ENCODE measurements at places on chromosomes 4 and X. TPM values are rescaled to one million over a fixed set of nuclear protein-coding genes. Genes with fewer than 3 reads are reported as not detected.
A peak's percentile ranks its signal among the peaks of the same experiment; 100 is the strongest.

Gene SSX3
- not detected for total RNA-seq

GRCh38 chr4:126012691-126013290 is 698.0 kb downstream of the FAT4 start:
- no peak for DNase-seq

- DNase-seq: no peak
Observed at GRCh38 chrX:123455693-123456092, 271.6 kb downstream of the GRIA3 start.

Gene PAGE1
- not detected for total RNA-seq

DNA sequence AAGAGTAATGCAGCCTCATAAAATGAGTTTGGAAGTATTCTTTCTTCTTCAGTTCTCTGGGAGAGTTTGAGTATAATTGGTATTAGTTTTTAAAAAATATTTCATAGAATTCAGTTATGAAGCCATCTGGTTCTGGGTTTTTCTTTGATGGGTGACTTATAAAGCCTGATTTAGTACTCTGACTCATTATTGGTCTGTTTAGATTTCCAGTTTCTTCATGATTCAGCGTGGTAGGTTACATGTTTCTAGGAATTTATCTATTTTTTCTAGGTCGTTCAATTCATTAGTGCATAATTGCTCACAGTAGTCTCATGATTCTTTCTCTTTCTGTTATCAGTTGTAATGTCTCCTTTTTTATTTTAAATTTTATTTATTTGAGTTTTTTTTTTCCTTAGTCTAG is 111.2 kb downstream of the CEP44 start:
- DNase-seq: no peak

DNA sequence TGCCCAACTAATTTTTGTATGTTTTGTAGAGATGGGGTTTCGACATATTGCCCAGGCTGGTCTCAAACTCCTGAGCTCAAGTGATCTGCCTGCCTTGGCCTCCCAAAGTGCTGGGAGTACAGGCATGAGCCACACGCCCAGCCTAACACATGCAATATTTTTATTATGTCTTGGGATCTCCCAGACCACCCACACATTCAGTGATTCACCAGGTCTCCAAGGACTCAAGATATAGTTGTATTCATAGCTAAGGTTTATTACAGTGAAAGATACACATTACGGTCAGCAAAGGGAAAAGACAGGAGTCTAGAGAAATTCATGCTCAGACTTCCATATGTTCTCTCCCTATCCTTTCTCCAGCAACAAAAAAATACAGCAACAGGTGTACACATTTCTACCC is 25.5 kb upstream of the FAM120C start:
- no peak for DNase-seq

- DNase-seq: peak; percentile 79
Observed at GRCh38 chr4:6938237-6938636, 28.6 kb downstream of the TBC1D14 start.

GRCh38 chr4:105483840-105484239 is 10.0 kb upstream of the PPA2 start:
- DNase-seq: no peak

DNA sequence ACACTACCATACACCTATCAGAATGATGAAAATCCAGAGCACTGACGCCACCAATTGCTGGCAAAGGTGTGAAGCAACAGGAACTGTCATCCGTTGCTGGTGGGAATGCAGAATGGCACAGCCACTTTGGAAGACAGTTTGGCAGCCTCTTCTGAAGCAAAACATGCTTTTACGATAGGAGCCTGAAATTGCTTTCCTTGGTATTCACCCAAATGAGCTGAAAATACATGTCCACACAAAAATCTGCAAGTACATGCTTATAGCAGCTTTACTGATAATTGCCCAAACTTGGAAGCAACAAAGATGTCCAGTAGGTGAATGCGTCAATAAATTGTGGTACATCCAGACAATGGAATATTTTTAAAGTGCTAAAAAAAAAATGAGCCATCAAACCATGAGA is 322.8 kb upstream of the FAT1 start:
- DNase-seq: no peak

Gene LIN54
- 7.4 TPM for total RNA-seq

GRCh38 chrX:69387567-69388487 is 116.3 kb upstream of the NALF2 start:
- DNase-seq: peak; percentile 71

- no peak for DNase-seq
Observed at GRCh38 chr4:81040012-81040659, 9.6 kb downstream of the BMP3 start.

DNA sequence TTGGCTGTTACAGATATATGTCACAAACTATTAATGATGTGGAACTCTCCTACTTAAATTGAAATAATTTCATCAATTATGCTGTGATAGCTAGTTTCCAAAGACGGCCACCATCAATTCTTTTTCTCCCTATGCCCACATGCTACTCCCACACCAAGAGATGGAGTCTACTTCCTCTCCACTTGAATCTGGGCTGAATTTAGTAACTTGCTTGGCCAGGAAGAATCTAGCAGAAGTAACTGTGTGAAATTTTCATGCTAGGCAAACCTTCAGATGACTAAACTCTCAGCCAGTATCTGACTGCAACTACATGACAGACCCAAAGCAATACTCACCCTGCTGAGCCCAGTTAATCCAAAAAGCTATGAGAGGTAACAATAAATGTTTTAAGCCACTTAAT is 3.2 kb downstream of the SEPSECS start:
- no peak for DNase-seq

GRCh38 chrX:110015032-110015431 is 12.1 kb downstream of the TMEM164 start:
- DNase-seq: no peak

DNA sequence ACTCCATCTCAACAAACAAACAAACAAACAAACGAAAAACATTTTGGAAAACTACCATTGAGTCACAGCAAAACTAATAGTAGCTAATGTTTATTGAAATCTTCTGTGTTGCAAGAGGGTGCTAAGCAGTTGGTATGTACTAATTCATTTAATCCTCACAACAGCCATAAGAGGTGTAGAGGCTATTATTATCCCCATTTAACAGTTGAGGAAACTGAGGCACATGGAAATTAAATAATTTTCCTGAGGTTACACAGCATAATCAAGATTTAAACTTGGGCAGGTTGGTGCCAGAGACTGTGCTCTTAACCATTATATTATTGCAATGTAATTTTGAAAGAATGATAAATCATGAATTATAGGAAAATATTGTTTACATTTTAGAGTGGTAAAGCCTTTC is 17.5 kb upstream of the RHOH start:
- no peak for DNase-seq

Gene PCDH19
- 0.40 TPM for total RNA-seq

GRCh38 chr4:15753786-15754185 is 24.3 kb upstream of the CD38 start:
- peak; percentile 85 for DNase-seq

Gene SLC10A4
- not detected for total RNA-seq

- DNase-seq: no peak
Observed at GRCh38 chrX:40864972-40865371, 129.6 kb upstream of the MED14 start.

- no peak for DNase-seq
Observed at GRCh38 chr4:105598787-105599186, 46.4 kb downstream of the ARHGEF38 start.

DNA sequence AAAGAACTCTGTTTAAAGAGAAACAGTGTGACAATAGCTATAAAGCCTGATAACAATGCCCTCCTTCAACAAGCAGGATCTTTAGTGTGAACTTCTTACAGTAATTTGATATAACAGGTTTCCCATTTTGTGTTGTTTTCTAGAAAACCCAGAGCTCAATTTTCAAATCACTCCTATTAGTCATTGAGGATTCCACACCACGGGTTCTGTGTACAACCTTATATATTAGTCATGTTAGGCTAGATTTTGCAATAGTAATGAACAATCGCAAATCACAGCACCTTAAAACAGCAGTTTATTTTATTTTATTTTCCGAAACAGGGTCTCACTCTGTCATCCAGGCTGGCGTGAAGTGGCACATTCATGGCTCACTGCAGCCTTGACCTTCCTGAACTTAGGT is 1020.9 kb upstream of the INTU start:
- no peak for DNase-seq

DNA sequence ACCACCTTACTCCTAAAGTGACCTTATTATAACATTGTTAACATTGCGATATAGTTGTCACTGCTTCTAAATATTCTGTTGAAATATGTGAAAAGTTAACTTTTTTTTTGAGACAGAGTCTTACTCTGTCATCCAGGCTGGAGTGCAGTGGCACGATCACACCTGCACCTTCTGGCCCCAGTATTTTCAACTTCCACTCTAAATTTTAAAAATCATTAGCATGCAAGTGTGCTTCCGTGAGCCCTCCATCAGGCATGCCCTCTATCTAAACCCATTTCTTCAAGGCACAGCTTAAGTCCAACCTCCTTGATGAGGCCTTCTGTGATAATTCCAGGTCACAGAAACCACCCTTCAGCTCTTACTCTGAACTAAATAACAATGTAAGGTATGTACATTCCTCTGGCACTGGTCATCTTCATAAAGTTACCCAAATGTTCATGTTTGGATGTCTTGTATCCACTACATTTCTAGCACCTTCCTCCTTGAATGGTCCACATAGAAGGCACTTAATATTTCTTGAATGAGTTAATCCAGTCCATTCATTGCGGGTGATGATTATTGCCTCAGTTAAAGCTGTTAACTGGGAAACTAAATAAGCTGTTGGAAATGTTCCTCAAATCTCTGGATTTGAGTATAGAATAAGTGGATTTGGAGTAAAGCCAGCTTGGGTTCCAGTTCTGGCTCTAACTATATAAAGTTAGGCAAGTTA is 38.6 kb upstream of the TMEM131L start:
- DNase-seq: no peak

Gene GNL3L
- total RNA-seq: 28.0 TPM

DNA sequence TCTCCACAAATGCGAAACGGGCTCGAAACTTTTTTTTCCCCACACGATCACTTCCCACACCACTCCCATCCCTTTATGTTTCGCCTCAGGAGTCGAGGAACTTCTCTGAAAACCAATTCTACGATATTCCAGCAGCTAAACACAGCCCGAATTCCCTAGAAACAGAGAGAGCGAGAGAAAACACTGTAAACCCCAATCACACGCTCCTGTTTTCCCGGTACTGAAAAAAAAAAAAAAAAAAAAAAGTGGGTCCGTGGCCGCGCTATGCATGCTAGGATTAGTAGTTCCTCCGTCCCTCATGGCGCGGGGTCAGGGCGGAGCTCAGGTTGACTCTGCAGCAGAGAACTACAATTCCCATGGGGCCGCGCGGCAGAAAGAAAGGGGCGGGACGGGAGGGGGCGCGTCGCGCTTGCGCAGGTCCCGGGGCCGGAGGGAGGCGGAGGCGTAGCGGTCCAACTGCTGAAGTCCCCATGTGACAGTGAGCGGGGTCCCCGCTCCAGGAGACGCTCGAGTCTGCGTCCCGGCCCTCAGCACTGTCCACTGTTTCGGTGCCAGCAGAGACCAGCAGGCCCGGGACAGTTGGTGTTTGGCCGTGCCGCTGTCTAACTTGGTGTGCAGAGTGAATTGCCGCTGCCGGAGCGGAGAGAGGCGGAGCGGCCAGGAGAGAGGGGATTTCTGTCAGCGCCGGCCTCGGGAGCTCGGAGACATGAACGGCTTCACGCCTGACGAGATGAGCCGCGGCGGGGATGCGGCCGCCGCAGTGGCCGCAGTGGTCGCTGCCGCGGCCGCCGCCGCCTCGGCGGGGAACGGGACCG is at the start of gene SAP30:
SAP30 (plus strand) TSS at position 478 of the 815 bp plus-strand sequence; CDS start at position 707, 229 bp downstream.
- DNase-seq: peak; percentile 99

GRCh38 chr4:4507923-4508322 is 33.9 kb downstream of the STX18 start:
- DNase-seq: no peak

Gene TMPRSS11B
- not detected for total RNA-seq

Gene PASD1
- total RNA-seq: not detected

DNA sequence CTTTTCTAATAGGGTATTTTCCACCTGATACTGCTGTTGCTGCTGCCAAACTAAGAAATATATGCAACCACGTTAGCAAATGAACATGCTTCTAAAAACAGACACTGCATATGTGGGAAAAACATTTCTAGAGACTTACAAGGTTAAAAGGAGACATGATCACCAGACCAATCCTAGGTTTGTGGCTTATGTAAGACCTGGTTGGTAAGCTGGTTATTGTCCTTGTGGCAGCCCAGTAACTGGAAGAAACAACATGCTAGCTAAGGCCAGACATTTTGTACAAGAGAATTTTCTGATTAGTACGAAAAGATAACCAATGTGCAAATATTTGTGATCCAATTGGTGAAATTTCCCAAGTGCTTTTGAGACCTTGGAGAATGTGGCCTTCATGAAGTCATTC is 112.0 kb downstream of the AFF2 start:
- DNase-seq: no peak

GRCh38 chr4:163618845-163619244 is 124.4 kb downstream of the TMA16 start:
- DNase-seq: no peak

DNA sequence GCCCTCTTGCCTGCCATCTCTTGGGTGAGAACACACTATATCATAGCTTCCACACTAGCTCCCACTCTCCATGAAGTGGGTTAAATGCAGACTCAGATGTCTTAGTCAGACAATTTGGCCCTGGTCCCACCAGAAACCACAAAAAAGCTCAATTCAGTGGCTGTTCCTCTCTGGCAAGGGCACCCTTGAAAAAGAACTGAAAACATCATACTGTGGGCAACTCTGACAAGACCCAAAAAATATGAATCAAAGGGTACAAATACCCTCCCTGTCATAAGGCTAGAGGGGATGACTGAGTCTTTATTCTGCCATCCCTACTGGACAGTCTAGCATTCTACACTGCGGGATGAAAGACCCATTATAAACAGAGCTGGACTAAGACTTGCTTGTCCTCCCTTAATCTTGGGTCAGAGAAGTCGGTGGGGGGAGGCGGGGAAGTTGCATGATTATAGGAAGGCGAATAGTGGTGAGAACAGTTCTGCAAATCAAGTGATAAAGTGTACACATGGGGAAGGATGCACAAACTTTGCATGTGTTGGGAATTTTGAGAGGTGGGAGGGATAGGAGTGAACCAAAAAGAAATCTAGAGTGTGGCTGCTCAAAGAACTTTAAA is 172.1 kb downstream of the OPHN1 start:
- no peak for DNase-seq

GRCh38 chrX:42686706-42687105 is 91.3 kb downstream of the PPP1R2C start:
- DNase-seq: no peak

All from right cardiac atrium (tissue), 5 donors.